ENCODE measurements at places on chromosomes 6 and 20.

DNA sequence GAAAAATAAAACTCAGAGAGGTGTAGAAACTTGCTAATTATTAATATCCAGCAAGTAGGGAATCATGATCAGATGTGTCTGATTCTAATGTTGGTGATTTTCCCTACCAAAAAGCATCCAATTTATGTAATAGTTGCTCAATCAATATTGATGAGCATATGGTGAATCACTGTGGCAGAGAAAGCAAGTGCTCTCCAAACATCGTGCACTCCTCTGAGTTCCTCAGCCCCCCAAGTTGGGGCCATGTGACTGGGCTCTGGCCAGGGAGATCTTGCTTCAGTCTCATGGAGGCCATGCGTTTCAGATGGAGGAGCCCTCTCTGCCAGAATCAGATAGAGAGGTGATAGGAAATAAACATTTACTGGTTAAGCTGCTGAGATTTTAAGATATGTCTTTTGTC is 133.2 kb upstream of the LY86 start:
- H3K4me3 ChIP-seq = no peak overlapping the region
- H3K4me1 ChIP-seq = no peaks in the 10 kb centered on the region
- no peak overlapping the region for H3K27ac ChIP-seq
- peaks cover 12% of the 10 kb centered on the region for H3K27me3 ChIP-seq
- no peaks in the 10 kb centered on the region for H3K36me3 ChIP-seq

- no peaks in the 10 kb centered on the region for H3K27me3 ChIP-seq
- DNase-seq = no peak
- no peaks in the 10 kb centered on the region for H3K36me3 ChIP-seq
These were observed 3.0 kb downstream of the DDO start for GRCh38 chr6:110412360-110412759.

- H3K27me3 ChIP-seq = peaks cover 6% of the 10 kb centered on the region
- H3K4me1 ChIP-seq = peaks cover 36% of the 10 kb centered on the region
- no peak overlapping the region for H3K27ac ChIP-seq
- no peak overlapping the region for H3K4me3 ChIP-seq
- DNase-seq = no peak
These were observed 145.4 kb upstream of the AHI1 start for GRCh38 chr6:135642912-135643311.

- peaks cover 6% of the 10 kb centered on the region for H3K27me3 ChIP-seq
- no peaks in the 10 kb centered on the region for H3K36me3 ChIP-seq
- no peak overlapping the region for H3K4me3 ChIP-seq
- H3K27ac ChIP-seq = no peak overlapping the region
These were observed 161.3 kb downstream of the PHACTR3 start for GRCh38 chr20:59765599-59766177.

- DNase-seq = peak; percentile 80
- H3K4me3 ChIP-seq = peak overlapping the region; percentile 100
- H3K27ac ChIP-seq = peak overlapping the region; percentile 100
- H3K27me3 ChIP-seq = no peaks in the 10 kb centered on the region
These were observed 57.9 kb downstream of the TRIM38 start for GRCh38 chr6:26020329-26021000.

DNA sequence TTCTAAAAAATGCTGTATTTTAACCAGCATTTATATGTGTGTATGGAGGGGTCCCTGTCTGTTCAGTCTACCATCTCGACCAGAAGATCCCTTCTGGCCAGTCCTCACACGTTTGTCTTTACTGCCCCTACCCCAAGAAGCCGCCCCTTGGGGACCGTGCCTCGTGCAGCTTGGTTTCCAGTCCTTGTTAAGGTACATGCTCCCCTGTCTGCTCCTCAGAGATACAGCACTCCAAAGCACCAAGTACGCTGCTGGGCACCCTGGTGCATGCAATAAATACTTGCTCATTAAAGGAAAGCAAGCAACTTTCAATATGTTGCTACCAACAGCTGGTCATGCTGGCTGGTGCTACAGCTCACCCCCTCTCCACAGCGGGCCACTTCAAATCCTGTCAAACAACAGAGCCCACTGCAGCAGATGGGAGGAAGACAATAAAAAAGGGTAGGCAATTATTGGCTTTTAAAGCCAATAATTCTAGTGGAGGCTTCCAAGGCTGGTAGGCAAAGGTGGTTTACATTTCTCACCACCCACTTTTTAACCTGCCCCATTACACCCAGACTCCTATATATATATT is 61.6 kb downstream of the PSMG4 start:
- no peaks in the 10 kb centered on the region for H3K27me3 ChIP-seq
- H3K4me1 ChIP-seq = peaks cover 30% of the 10 kb centered on the region
- no peaks in the 10 kb centered on the region for H3K36me3 ChIP-seq
- H3K27ac ChIP-seq = no peak overlapping the region
- H3K4me3 ChIP-seq = no peak overlapping the region

DNA sequence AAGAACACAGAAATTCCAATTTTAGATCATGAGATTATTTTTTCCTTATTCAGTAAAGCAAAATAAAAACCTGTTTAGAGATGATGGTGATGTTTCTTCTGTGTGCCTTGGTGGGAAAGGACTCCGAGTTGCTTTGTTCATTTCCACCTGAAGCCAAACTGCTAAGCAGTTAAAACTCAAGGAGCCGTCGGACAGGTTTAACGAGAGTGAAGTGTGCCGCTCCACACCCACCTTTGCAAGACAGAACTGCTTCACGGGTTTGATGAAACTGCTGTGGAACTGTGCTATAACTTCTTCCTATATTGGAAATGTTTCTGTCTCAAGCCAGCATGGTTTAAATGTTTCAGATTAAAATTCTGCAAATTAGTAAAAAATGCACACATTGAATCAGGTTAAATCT is 9.2 kb upstream of the DSP start:
- no peak overlapping the region for H3K4me3 ChIP-seq
- H3K27me3 ChIP-seq = peaks cover 28% of the 10 kb centered on the region
- H3K36me3 ChIP-seq = no peaks in the 10 kb centered on the region

- peak overlapping the region; percentile 88 for H3K27ac ChIP-seq
- peak; percentile 42 for DNase-seq
- no peaks in the 10 kb centered on the region for H3K27me3 ChIP-seq
- H3K4me1 ChIP-seq = peaks cover 89% of the 10 kb centered on the region
These were observed 74.4 kb downstream of the NOL4L start for GRCh38 chr20:32510601-32511357.

DNA sequence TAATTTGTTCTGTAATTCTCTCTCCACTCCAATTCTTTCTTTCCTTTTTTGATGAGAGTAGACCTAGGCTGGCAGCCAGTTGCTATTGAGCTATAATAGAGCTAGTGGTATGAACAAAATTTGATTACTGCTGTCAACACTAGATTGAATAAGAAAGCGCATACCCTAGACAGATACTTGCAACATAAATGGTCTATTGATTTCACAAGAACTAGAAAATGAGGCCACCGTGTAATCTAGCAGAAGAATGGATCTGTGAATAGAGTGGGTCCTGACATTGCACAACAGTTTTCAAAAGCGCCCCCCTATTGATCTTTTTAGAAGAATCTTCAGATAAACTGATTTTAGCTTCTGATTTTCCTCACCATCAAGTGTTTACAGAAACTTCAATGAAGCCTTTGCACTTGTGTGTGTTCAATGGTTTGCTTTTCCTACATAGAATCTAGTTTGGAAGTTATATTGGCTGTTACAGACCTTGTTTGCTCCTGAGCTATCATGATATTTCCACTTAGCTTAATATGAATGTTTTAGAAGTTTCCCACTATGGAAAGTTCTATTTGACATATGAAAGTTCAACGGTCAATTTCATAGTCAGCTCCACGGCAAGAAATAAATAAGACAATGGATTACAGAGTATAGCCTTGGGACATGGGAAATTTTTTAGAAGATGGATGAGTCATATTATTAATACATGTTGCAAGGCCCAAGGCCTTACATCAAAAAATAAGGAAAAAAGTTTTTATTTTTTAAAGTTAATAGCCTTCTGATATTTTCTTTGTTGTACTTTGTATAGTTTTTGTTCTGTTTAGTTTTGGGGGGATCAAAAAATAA is 55.6 kb downstream of the UTRN start:
- no peak overlapping the region for H3K27ac ChIP-seq
- H3K4me3 ChIP-seq = no peak overlapping the region
- no peaks in the 10 kb centered on the region for H3K27me3 ChIP-seq
- no peak for DNase-seq
- H3K36me3 ChIP-seq = peaks cover 2% of the 10 kb centered on the region

GRCh38 chr20:38863024-38863851 is 57.7 kb downstream of the PPP1R16B start:
- H3K27me3 ChIP-seq = no peaks in the 10 kb centered on the region
- H3K36me3 ChIP-seq = peaks cover 3% of the 10 kb centered on the region
- peak overlapping the region; percentile 47 for H3K27ac ChIP-seq
- peak; percentile 64 for DNase-seq

DNA sequence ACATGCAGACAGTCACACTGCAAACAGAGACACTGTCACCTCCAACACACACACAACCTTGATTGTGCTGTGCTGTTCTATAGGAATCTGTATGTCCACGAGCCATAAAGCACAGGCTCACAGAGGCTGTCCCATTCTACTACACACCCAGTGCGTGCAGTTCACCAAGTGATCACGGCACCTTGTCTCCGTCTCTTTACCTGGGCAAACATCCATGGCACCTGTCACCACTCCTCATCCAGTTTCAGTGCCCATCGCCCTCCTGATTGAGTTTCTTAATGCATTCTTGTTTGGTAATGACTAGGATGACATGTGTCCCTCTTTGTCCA is 65.8 kb upstream of the STMND1 start:
- no peak overlapping the region for H3K4me3 ChIP-seq
- H3K27ac ChIP-seq = no peak overlapping the region
- peaks cover 29% of the 10 kb centered on the region for H3K27me3 ChIP-seq
- H3K4me1 ChIP-seq = no peaks in the 10 kb centered on the region

DNA sequence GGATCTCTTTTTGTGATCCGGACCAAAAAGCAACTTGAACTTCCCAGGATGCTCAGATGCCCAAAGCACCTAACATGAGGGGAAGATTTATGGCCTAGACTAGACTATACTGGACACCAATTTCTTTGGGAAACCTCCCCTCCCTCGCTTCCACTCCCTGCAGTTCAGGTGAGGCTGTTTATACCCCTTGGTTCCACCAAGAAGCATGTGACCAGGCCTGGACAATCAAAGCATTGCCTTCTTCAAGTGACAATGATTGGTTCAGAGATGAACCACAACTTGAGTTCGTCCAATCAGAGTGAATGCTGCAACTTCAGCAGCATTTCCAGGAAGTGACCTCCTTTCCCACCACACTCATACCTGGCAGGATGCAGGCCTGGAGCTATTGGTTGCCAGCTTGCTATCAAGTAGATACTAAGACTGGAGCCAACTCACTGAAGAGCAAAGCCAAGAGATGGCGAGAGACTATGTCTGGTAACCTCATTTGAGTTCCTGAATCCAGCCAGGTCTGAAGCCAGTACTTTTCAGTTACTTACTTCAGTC is 45.6 kb upstream of the SLC9A8 start:
- no peak for DNase-seq
- H3K27ac ChIP-seq = no peak overlapping the region
- peaks cover 13% of the 10 kb centered on the region for H3K4me1 ChIP-seq
- peaks cover 75% of the 10 kb centered on the region for H3K27me3 ChIP-seq
- no peak overlapping the region for H3K4me3 ChIP-seq

GRCh38 chr6:144417681-144418080 is 132.5 kb downstream of the UTRN start:
- peaks cover 23% of the 10 kb centered on the region for H3K4me1 ChIP-seq
- H3K27me3 ChIP-seq = no peaks in the 10 kb centered on the region
- H3K36me3 ChIP-seq = peaks cover 6% of the 10 kb centered on the region

DNA sequence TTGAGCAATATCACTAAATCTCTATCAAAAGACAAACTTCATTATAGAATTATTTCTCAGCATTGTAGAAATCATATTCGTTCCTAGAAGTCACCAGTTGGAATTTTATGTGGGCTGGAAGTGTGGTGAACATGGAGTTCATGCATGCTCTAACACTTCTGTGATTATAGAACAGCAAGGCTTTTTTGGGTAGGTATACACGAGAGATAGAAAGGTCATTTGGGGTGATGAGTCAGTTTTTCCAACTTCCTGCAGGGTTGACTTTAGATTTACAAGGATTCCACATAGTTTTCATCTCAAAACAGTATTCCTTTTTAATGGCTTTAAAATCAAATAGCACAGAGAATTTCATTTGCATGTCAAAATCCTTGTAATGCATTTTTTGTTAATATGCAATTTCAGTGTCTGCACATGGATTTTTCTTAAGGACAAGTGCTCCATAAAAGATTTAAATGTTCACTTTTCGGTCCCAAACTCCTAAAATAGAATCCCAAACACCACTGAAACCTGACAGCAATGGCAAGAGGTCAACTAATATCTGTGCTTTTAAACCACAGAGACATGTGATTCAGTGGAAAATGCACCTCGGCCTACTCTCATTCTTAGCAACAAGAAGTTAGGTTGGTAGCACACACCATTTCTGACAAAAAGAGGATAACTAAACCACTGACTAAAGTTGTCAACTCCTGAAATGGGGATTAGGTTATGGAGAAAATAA is 211.0 kb downstream of the MOXD1 start:
- peak overlapping the region; percentile 20 for H3K27ac ChIP-seq
- no peaks in the 10 kb centered on the region for H3K36me3 ChIP-seq
- peaks cover 3% of the 10 kb centered on the region for H3K27me3 ChIP-seq
- peaks cover 9% of the 10 kb centered on the region for H3K4me1 ChIP-seq

- DNase-seq = no peak
- no peaks in the 10 kb centered on the region for H3K36me3 ChIP-seq
- no peaks in the 10 kb centered on the region for H3K4me1 ChIP-seq
- no peak overlapping the region for H3K4me3 ChIP-seq
- H3K27me3 ChIP-seq = no peaks in the 10 kb centered on the region
These were observed 480.7 kb downstream of the HTR1B start for GRCh38 chr6:76982476-76983199.

DNA sequence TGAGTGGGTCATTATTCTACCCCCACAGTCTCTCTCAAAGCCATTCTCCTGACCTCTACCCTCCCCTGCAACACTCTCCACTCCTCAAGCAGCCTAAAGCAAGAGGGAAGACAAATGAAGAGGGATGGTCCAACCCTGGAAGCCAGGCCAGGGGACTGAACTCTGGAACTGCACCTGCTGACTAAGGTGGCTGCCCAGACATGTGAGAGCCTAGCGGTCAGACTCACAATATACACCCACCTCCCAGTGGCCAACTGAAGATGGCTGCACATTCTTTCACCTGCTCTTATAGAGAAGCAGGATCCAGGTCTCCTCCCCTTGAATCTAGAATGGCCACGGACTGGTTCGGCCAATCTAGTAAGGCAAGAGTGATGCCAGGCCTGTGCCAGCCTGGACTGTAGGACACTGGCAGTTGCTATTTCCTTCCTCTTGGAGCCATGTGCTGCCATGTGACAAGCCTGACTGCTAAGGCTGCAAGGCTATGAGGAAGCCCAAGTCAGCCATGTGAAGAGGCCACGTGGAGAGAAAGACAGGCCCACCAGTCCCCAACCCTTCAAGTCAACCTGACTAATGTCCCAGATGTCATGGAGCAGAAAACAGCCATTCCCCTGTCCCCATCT is 31.8 kb downstream of the ACSS1 start:
- H3K36me3 ChIP-seq = peaks cover 4% of the 10 kb centered on the region
- no peaks in the 10 kb centered on the region for H3K27me3 ChIP-seq
- no peak overlapping the region for H3K4me3 ChIP-seq
- H3K27ac ChIP-seq = no peak overlapping the region
- peaks cover 11% of the 10 kb centered on the region for H3K4me1 ChIP-seq
- DNase-seq = no peak

- no peak overlapping the region for H3K27ac ChIP-seq
- peaks cover 3% of the 10 kb centered on the region for H3K27me3 ChIP-seq
- no peak for DNase-seq
These were observed 405.3 kb downstream of the MAFB start for GRCh38 chr20:40283689-40284088.

- DNase-seq = no peak
- H3K4me3 ChIP-seq = no peak overlapping the region
- H3K27me3 ChIP-seq = no peaks in the 10 kb centered on the region
- H3K27ac ChIP-seq = no peak overlapping the region
These were observed 98.5 kb downstream of the SSR1 start for GRCh38 chr6:7214468-7214867.
